ENCODE measurements at places on chromosomes 3 and 15.

GRCh38 chr3:31242026-31242960 lies 290.4 kb upstream of the STT3B start:
- DNase-seq: no peak

GRCh38 chr15:75125935-75126334 lies 75.7 kb upstream of the C15orf39 start:
- DNase-seq: no peak

- DNase-seq: no peak
Measured at GRCh38 chr3:46282696-46283095, 40.4 kb downstream of the CCR3 start.

- DNase-seq: no peak
Measured at GRCh38 chr15:67809866-67810265, 15.4 kb upstream of the SKOR1 start.

DNA sequence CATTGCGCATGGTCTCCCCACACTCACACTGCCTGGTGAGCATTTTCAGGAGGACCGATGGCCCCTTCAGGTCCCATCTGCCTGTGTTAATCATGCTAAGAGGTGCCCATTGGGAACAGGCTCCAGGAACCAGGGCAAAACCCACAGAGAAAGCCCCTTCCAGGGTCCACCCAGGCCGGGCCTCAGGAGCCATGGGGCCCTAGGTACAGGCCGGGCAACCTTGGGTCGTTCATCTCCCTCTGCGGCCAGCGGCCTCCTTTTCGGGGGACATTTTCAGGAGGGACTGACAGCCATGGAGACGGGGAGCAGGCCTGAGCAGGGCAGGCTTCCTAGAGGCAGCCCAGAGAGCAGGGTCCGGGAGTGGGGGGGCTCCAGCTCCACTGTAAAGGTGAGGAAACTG lies 68.0 kb upstream of the TAMM41 start:
- DNase-seq: no peak

DNA sequence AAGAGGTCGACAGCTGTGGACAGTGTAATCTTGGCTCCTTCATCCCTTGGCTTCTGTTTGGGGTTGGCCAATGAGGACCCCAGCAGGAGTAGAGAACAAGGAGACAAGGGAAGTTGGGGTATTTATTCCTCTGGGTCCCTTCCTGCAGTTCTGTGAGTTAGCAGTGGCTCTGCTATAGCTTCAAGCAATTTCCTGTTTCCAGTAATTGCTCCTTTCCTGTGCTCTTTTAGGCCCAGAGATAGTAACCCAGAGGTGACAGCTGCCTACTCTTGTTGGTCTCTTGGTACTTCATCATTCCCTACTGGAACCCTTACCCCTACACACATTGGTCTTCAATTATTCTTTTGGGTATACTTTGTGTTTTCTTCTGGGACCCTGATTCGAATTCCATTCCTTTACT lies 92.9 kb downstream of the NR1D2 start:
- DNase-seq: no peak

DNA sequence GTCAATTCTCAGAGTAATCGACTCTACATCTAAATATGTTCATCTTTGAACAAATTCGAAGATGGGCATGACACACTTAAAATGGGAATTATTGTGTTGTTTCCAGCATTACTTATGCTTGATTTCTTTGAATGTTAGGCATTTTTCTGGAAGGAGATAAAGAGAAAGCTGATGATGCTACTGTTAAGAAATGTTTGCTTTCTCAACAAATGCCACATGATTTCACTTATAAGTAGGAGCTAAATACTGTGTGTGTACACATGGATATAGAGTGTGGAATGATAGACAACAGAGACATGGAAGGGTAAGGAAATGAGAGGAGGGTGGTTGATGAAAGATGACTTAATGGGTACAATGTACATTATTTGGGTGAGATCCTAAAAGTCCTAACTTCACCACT lies 400.9 kb downstream of the TBL1XR1 start:
- DNase-seq: no peak

DNA sequence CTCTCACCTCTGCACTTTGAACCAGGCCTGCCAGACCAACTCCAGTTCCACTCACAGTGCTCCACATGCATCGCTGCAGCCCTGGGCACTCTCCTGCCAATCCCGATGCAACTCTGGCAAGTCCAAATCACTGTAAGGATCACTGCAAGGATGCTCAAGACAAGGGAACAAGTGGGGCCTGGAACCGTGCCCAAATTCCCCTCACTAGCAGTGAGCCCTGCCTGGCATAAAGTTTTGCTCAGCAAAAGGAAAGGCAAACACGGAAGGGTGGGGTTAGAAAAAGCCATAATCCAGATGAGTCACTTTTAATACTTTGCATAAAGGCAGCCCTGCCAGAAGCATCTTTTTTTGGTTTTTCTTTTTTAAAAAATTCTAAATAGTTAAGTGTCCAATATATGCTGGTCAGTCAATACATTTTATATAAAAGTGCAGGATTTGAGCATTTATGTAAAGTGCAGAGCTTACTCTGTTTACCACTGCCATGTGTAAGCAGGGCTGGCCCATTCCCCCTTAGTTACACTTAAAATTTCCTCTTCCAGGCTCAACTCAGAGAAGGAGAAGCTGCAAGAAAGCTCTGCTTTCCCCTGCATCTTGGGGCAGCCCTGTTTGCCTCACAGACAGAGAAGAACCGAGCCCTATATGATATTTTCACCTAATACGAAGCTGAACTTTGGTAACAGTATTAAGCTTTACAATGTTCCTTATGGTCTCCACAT lies 102.2 kb downstream of the CD47 start:
- DNase-seq: peak; percentile 63

DNA sequence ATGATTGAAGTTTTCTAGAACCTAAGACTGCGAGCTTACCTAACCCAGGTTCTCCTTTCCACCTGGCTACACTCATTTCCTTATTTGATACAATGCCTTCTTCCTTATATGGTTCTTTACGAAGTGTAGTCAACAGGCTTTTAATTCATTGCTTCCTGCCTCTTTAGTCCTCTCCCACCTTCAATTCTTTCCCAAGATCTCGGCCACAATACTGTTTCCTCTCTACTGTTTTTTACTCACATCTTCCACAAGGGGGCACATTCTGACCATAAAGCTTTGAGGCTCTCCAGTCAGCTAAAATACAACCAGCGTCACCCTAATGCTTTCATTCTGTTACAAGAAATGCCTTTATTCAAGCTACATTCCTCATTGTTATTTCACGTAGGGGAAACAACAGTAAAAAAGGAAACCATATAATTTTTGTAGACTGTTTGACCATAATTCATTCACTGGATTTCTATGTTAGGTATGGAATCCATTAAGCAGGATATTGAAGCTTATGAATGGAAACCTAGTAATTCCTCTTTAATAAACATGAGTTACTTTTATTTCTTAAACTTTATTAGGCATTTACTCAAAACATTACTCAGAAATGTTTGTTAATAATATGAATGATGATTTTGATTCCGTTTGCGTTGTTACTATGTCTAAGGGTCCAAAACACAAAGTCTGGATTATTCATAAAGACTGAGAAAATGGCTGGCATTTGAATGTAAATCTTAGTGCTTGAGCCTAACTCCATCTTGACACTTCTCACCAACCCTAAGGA lies 29.5 kb upstream of the VEPH1 start:
- DNase-seq: peak; percentile 53

DNA sequence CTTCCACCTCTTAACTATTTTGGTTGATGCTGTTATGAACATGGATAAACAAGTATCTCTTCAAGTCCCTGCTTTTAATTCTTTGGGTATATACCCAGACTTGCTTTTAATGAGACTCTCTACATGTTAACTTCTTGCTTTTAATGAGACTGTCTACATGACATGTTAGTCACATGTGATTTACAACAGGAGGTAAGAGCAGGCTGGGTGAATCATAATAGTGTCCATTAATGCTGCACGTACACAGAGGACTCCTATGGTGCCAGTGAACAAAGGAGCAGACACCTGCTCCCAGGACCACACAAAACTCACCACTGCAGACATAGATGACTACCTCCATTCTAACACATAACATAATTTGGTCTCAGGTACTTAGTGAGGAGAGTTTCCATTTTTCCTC lies 273.4 kb upstream of the NSMCE3 start:
- no peak for DNase-seq

Measured in RWPE1 (cell line).